ENCODE measurements at places on chromosomes 5 and 9.
A peak's percentile ranks its signal among the peaks of the same experiment; 100 is the strongest.

GRCh38 chr9:72931437-72931836 is 21.4 kb downstream of the ALDH1A1 start:
- DNase-seq = no peak

GRCh38 chr9:4061717-4062116 is 238.2 kb downstream of the GLIS3 start:
- no peak for DNase-seq

- DNase-seq = no peak
These were observed 31.1 kb upstream of the GAS1 start for GRCh38 chr9:86978413-86978812.

GRCh38 chr9:123248630-123249029 is 19.8 kb downstream of the STRBP start:
- no peak for DNase-seq

DNA sequence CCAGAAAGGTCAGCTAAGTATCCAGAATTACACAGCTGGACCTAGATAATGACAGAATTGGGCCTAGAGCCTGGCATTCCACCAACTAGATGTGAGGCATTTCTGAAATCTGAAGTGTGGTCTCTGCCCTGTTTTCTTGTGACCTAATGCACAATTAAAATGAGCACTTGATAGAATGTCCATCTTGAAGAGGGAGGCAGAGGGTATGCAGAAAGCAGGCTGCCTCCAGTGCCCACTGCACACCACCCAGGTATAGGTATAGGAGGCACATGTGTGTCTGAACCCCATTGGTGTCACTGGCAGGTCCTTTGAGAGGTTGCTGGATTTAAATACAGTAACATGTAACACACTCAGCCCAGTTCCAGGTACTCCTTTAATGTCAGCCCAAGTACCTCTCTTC is 2.4 kb downstream of the MTAP start:
- no peak for DNase-seq

DNA sequence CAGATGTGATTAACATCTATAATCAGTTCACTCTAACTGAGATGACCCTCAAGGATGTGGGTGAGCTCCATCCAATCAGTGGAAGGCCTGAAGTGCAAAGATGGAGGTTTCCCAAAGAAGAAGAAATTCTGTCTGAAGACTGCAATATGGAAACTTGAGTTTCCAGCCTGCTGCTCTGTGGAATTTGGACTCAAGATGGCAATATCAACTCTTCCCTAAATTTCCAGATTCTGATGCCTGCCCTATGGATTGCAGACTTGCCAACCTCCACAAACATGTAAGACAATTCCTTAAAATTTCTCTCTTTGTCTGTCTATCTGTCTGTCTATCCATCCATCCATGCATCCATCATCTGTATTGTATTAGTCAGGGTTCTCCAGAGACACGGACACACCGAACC is 85.9 kb downstream of the ICE1 start:
- no peak for DNase-seq

GRCh38 chr5:90381213-90381929 is 28.2 kb downstream of the CETN3 start:
- DNase-seq = no peak

DNA sequence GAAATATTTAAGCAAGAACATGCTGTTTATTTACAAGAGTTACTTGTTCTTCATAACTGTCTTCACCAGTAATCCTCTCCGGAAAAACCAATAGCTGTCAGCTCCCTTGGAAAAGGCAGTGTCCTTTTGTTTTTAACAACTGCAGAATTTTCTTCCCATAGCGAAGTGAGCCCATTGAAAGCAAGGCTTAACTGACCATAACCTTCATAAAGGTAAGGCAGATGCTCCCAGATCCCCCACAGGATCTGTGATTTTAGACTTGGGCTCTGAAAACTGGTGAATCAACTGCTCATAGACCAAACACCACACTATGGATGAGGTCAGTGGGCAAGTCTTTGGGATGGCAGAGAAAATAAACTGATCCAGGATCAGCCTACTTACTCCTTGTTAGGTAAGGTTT is 155.0 kb downstream of the GLIS3 start:
- DNase-seq = peak; percentile 12

- DNase-seq = no peak
These were observed 1.9 kb upstream of the GPR107 start for GRCh38 chr9:130051855-130052254.

DNA sequence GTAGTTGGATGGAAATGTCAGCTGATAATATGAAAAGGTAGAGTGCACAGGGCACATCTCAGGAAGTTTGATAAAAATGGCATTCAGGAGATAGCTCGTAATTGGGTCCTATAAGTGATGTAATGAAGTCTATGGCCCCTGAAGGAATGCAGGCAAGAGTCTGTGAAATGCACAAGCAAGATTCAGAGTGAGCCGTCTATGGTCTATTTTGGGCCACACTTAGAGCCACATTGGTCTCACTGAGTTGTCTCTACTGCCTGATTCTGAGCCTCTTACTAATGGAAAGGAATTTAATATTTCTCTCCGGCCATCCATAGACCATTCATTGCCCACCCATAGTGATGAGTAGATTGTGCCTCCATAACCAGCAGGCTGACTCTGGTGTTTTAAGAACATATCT is 111.3 kb upstream of the KCNN2 start:
- DNase-seq = no peak

DNA sequence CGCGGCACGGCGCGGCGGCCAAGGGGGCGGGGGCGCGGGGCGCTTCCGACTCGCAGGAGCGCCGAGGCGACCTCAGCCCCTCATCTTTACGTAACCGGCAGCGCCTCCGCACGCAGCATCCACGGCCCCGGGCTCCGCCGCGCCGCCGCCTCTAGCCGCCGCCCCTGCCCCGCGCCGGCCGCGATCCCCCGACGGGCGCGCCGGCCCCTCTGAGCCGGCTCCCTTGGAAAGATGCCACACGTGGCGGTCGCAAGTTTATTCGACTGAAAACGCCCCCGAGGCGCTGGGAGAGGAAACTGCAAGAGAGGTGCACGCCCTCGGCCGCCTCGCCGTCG is 1.0 kb downstream of the KLF9 start:
- peak; percentile 47 for DNase-seq

DNA sequence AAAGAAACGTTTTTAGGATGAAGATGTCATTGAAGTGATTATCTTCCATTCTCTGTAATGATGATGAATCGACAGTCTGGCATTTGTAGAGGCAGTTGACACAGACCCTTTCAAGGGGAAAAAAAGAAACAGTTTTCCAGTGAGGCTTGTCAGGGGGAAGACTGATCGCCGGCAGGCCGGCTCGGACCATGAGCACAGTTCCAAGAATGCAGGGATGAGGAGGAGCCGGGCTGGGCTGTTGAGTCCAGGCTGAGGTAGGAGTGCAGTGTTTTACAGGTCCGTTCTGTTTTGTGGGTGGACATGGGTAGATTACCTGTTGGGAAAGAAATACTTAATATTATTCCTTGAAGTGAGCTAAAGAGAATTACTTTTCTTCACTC is 194.6 kb downstream of the AOPEP start:
- DNase-seq = peak; percentile 81

Measured in MG63 (cell line).